ENCODE measurements at places on chromosomes 7 and 10. TPM values are rescaled to one million over a fixed set of nuclear protein-coding genes. Genes with fewer than 3 reads are reported as not detected.

Gene INTS15
- total RNA-seq, result 28.1 TPM

Gene SHTN1
- 30.8 TPM for total RNA-seq

Gene PNLIPRP2
- not detected for total RNA-seq

Gene MDFIC
- 26.5 TPM for total RNA-seq

Gene MYL10
- total RNA-seq, result not detected

Gene ARHGEF5
- 1.6 TPM for total RNA-seq

Gene ZCWPW1
- 1.8 TPM for total RNA-seq

Gene ACSL5
- total RNA-seq, result 0.13 TPM

Gene KAZALD1
- 2.8 TPM for total RNA-seq

Gene PSAP
- 870 TPM for total RNA-seq

Gene ANKRD2
- total RNA-seq, result 4.2 TPM

Gene WNT2
- total RNA-seq, result not detected

Gene MALRD1
- total RNA-seq, result not detected

Gene AKR1C4
- 0.18 TPM for total RNA-seq

Gene BHLHA15
- 0.66 TPM for total RNA-seq

Gene TYW1B
- total RNA-seq, result 3.0 TPM

Gene SLC18A3
- total RNA-seq, result not detected

Gene TMEM229A
- not detected for total RNA-seq

Gene C7orf57
- 0.25 TPM for total RNA-seq

Gene FRMPD2
- total RNA-seq, result not detected

Gene NKX1-2
- total RNA-seq, result 0.04 TPM

Gene CHAT
- total RNA-seq, result not detected

Gene PRR15
- 1.5 TPM for total RNA-seq

Gene TACR2
- total RNA-seq, result 0.12 TPM

Gene C10orf53
- total RNA-seq, result not detected

Gene NANOS1
- total RNA-seq, result 2.8 TPM

Gene EPHA1
- total RNA-seq, result not detected

Gene PURB
- 14.3 TPM for total RNA-seq

Gene HEPACAM2
- not detected for total RNA-seq

Gene PAPOLB
- not detected for total RNA-seq

Gene SORCS1
- total RNA-seq, result not detected

Gene SH2D4B
- total RNA-seq, result not detected

Gene ATE1
- 23.2 TPM for total RNA-seq

Gene ACBD7
- total RNA-seq, result 0.85 TPM

Gene DPP6
- total RNA-seq, result not detected

Measured in A549 treated with DMSO at 1 μM for 4 hours (cell line).